Endothelial cell (in vitro differentiated cells): ENCODE measurements at places on chromosomes 6 and 20. TPM values are rescaled to one million over a fixed set of nuclear protein-coding genes. Genes with fewer than 3 reads are reported as not detected.

Gene CTAGE9
- total RNA-seq = not detected

Gene SYCP2
- total RNA-seq = 2.1 TPM

Gene GATA5
- total RNA-seq = not detected

- H3K36me3 ChIP-seq = peaks cover 3% of the 10 kb centered on the region
- no peak for DNase-seq
- no peak overlapping the region for H3K4me3 ChIP-seq
- peaks cover 7% of the 10 kb centered on the region for H3K27me3 ChIP-seq
- no peaks in the 10 kb centered on the region for H3K4me1 ChIP-seq
Observed at GRCh38 chr6:69901361-69901760, 35.0 kb downstream of the COL19A1 start.
